Thoracic aorta (tissue), 2 donors: ENCODE measurements at places on chromosomes 11 and 22. TPM values are rescaled to one million over a fixed set of nuclear protein-coding genes. Genes with fewer than 3 reads are reported as not detected.

- DNase-seq, result no peak
These were observed 14.1 kb downstream of the MIAT start for GRCh38 chr22:26671317-26672059.

- no peak for DNase-seq
These were observed 6.9 kb downstream of the BCL9L start for GRCh38 chr11:118918686-118919280.

GRCh38 chr11:60767388-60767811, 10.7 kb downstream of the MS4A15 start:
- DNase-seq, result no peak

GRCh38 chr11:46106530-46107407, 14.5 kb downstream of the PHF21A start:
- DNase-seq, result no peak

DNA sequence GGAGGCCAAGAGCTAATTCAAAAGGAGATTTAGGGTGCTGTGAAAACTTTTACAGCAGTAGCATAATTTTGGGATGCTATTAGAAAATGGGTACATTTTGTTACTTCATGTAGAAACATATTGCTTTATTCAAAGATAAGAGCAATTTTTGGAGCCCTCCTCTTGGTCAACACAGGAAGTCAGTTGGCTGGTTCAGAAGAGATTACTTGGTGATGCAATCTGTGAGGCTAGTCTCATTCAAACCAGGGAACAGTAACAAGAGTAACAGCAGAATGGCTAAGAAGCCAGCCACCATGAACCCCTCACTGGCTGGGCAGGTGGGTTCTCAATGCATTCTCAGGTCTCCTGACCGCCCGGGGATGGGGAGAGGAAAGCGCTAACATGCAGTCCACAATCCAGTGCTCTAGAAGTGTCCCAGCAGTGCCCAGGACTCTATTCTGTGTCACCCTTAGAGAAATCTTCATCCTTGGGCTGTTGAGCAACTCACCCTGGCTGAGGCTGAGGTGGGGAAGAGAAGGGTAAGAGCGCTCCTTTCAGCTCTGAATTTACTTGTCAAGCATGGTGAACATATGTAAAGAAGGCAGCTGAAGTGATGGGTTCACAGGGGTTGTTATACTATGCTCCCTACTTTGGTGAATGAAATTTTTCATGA, 262.2 kb upstream of the UBASH3B start:
- no peak for DNase-seq

UPB1 gene
- total RNA-seq, result 1.5 TPM

GRCh38 chr11:86723281-86723680, 50.9 kb upstream of the ME3 start:
- DNase-seq, result no peak

GRCh38 chr11:79466411-79466810, 25.6 kb upstream of the TENM4 start:
- no peak for DNase-seq

GUCY1A2 gene
- 5.3 TPM for total RNA-seq

SCGB2A2 gene
- not detected for total RNA-seq

CXCR5 gene
- not detected for total RNA-seq

GRCh38 chr11:71307811-71308645, 55.7 kb upstream of the SHANK2 start:
- no peak for DNase-seq

- no peak for DNase-seq
These were observed 528.5 kb downstream of the NTM start for GRCh38 chr11:131898949-131899348.

DNA sequence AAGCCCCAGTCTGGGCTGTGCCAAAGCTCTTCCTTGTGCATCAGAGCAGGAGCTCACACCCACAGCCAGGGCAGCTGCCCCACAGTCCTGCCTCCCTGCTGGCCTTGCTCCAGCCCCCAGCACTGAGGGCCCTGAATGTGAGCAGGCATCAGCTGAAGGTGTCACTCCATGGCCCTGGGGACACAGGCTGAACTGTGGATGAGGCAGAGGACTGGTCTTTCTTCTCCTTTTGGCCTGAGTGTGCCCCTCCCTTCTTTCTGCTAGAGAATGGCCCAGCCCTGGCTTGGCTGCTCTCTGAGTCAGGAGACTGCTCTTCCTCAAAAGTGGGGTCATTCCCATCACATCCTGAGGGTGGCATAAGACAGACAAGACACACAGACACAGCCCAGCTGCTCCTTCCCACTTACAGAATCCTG, 16.2 kb downstream of the OTOG start:
- no peak for DNase-seq

DNA sequence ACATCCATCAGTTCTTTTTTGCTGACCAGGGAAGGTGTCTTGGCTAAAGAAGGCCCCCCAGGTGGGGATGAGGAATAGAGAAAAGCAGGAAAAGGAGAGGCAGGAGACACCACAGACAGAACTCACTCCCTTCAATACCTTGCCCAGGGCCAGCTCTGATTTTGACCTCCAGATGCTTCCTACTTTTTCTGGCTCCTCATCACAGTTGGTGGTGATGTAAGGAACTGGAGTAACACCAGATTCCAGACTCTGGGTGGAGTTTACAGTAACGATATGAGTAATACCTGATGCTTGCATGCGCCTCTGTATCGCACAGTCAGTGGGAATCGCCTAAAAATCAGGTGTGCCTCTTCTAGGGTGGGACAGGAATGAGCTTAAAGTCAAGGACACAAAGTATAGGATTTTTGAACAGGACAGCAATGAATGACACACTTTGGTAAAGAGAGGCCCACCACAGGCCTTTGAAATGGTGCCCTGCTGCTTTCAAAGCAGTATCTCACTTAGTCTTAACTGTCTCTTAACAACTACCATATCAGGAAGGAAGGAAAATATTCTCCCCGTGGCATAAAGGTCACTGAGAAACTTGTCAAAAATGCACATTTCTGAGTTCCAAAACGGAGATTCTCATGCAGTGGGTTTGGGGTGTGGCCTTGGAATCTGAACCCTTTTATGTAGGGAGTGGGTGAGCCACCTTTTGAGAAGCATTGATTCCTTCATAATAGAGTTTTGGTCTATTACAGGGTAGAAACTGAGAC, 140.8 kb downstream of the SNX19 start:
- DNase-seq, result no peak

VPREB3 gene
- not detected for total RNA-seq

DNA sequence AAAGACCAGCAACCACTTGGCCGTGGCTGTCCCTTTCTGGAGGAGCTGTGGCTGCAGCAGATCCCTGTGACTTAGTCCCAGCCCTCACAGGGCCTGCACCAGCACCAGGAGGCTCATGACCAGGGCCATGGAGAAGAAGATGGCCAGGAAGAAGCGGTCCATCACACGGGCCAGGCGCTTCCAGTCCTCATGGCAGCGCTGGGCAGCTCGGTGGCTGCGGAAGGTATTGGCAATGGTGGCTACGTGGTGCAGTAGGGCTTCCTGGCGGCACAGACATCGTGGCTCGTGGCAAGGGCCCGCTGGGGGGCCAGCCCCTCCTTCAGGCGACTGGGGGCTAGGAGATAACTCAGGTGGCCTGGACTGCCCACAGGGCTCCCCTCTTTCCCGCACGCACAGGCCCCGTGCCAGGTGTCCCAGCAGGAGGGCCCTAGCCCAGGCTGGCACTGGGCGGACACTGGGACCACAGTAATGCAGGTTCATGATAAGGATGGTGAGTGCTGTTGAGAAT, 5.1 kb downstream of the CHRNA10 start:
- no peak for DNase-seq

GRCh38 chr22:45884201-45885062, 92.5 kb downstream of the WNT7B start:
- no peak for DNase-seq

PRAME gene
- not detected for total RNA-seq

PDGFD gene
- 135 TPM for total RNA-seq
